ENCODE measurements at places on chromosomes 7 and 10. TPM values are rescaled to one million over a fixed set of nuclear protein-coding genes. Genes with fewer than 3 reads are reported as not detected.

The TMEM213 gene
- total RNA-seq, result not detected

The JAKMIP3 gene
- total RNA-seq, result under 0.01 TPM

The PPP1R9A gene
- 0.56 TPM for total RNA-seq

The RAB18 gene
- 59.8 TPM for total RNA-seq

The ASB10 gene
- not detected for total RNA-seq

The RBM48 gene
- total RNA-seq, result 10.4 TPM

The ERCC6 gene
- 62.7 TPM for total RNA-seq

The PCDH15 gene
- not detected for total RNA-seq

The GRM3 gene
- not detected for total RNA-seq

The CALML3 gene
- total RNA-seq, result not detected

The NUTM2B gene
- total RNA-seq, result 0.28 TPM

The LRRC61 gene
- 0.85 TPM for total RNA-seq

The RELN gene
- 94.7 TPM for total RNA-seq

The MEOX2 gene
- total RNA-seq, result 43.3 TPM

The CCDC146 gene
- total RNA-seq, result 2.5 TPM

The POM121C gene
- 19.7 TPM for total RNA-seq

The NPC1L1 gene
- under 0.01 TPM for total RNA-seq

The SORCS3 gene
- total RNA-seq, result not detected

The ASAH2B gene
- total RNA-seq, result 3.5 TPM

The NKX1-2 gene
- not detected for total RNA-seq

The SHH gene
- total RNA-seq, result under 0.01 TPM

The PVRIG gene
- total RNA-seq, result 0.19 TPM
